ENCODE measurements at places on chromosomes 1 and 21.

GRCh38 chr21:26077521-26077920 lies 93.0 kb downstream of the APP start:
- DNase-seq: no peak

- DNase-seq: no peak
Measured at GRCh38 chr1:33086384-33086850, 5.5 kb downstream of the AZIN2 start.

- no peak for DNase-seq
Measured at GRCh38 chr1:3113047-3113740, 44.2 kb downstream of the PRDM16 start.

DNA sequence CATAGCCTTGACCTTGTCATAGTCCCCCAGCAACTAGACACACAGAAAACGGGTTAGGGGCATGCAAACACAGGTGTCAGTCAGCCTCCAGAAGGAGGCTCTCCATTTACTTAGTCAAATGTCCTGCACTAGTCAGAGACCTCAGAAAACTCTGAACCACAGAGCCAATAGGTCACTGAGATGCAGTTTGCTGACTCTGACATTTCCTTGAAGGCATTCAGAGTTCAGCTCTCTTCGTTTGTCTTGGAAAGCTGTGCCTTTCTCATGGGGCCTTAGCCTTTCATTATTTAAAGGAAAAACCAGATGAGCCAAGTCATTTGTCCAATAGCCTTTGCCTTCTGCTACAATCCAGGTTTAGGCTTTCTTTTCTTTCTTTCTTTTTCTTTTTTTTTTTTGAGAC lies 3.5 kb downstream of the OLFML2B start:
- no peak for DNase-seq

GRCh38 chr1:200179781-200180160 lies 152.3 kb downstream of the NR5A2 start:
- DNase-seq: no peak

DNA sequence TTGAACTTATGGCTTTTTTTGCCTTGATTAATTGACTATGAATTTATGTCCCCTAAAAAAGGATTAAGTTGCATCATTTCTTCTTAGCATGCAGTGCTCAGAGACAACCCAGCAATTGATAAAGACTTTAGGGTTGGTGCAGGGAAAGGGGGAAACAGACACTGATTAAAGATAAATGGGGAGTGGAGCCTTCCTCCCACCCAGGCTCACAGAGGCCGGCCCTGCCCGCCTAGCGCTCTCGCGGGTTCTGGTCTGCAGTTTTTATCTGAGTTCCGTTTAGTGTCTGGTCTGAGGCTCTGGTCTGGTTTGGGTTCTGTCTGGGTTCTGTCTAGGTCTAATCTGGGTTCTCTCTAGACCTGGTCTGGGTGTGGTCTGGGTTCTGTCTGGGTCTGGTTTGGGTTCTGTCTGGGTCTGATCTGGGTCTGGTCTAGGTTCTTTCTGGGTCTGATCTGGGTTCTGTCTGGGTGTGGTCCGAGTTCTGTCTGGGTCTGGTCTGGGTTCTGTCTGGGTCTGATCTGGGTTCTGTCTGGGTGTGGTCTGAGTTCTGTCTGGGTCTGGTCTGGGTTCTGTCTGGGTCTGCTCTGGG lies 48.1 kb downstream of the ABCG1 start:
- DNase-seq: no peak

GRCh38 chr1:231335663-231336602 lies 1.7 kb downstream of the EXOC8 start:
- DNase-seq: no peak

DNA sequence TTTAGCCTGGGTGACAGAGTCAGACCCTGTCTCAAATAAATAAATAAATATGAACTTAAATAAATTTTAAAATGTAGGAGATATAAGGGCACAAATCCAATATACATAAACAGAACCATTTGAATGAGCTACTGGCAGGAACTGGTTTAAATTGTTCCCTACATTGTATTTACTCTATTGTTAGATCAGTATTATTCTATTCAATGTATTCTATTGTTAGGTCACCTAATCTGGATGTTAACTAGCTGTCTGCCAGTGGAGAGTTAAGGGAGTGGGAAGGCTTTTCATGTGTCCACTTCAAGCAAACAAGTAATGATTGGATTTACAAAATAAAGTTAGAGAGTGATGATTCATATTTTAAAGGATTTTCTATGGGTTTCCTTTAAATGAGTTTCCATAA lies 4.9 kb upstream of the FBXO28 start:
- DNase-seq: no peak

GRCh38 chr1:29282924-29283803 lies 46.8 kb downstream of the PTPRU start:
- DNase-seq: no peak

- no peak for DNase-seq
Measured at GRCh38 chr1:104380003-104380402, 630.3 kb downstream of the AMY1C start.

DNA sequence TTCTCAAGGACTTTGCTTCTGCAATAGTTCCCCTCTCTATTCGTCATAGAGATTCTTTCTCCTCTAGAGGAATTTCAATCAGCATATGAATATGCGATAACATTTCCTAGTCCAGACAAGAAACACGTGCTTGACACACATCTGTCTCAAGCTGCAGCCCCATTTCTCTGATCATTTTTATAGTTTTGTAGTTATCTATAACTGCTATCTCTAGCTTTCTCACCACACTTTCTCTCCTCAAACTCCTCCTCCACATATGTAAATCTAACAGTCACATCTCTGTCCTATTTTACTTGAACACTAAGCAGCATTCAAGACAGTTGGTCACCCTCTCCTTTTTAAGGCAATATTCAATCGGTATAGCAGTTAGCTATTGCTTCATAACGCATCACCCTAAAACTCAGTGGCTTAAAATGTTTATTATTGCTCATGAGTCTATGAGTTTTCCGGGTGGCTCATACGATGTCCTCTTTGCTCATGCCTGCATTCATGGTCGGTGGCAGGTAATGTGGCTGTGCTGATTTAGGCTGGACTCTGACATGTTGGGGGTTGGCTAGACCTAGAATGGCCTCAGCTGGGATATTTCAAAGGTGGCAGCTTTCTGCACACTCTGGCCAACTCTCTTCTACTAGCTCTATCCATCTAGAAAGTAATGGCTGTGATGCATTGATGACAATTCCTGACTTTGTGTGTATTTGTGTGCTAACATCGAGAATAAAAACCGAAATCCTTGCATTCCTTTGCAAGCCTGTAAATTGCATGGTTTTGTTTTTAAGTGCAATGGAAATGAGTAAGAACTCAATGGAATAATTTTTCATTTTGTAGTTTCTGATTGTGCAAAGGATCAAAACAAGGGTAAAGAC lies 20.6 kb downstream of the ATP6V1G3 start:
- DNase-seq: no peak

GRCh38 chr1:229022595-229023333 lies 248.1 kb upstream of the RAB4A start:
- no peak for DNase-seq

GRCh38 chr1:3319874-3320245 lies 134.6 kb upstream of the ARHGEF16 start:
- DNase-seq: no peak

DNA sequence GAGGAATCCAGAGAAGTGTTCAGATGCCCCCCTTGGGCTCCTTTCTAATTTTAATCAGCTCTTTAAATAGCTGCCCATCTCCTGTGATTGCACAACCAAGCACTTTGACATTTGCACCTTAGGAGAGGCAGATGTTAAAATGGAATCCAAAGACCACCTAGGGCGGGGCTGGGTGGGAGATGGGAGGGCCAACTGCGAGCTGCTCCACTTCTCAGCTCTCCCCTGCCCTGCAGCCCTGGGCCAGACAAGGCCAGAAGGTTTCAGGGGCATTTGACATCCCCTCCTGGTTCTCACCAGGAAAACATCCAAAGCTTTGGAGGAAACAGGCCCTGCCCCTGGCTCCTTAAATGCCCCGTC lies 106.9 kb downstream of the DHRS3 start:
- DNase-seq: no peak

DNA sequence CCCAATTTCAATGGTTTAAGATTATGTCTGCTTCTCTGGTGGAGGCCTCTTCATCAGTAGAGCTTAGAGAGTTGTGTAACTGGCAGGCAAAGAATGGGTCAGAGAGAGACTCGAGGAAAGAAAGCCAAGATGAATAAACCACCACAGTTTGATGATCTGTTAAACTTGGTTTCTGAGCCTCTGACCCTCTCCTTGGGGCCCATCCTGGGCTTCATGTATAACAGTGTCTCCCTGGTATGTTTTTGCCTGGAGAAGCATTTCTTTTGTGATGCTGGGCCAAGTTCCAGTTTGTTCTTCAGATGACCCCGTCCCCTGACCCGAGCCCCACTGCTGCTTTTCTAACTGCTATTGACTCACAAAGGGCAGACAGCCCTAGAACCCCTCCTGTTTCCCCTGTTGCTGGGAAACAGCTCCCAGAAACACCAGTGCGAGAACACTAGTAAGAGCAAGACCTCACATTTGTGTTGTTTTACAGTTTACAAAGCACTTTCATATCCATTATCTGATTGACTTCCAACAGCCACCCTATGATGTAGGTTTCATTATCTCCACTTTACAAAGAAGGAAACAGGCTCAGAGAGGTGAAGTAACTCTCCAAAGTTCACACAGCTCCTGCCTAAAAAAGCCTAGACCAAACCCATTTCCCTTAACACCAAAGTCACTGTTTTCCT lies 9.0 kb downstream of the CD2 start:
- DNase-seq: no peak

GRCh38 chr1:19756480-19756879 lies 43.2 kb downstream of the TMCO4 start:
- no peak for DNase-seq

DNA sequence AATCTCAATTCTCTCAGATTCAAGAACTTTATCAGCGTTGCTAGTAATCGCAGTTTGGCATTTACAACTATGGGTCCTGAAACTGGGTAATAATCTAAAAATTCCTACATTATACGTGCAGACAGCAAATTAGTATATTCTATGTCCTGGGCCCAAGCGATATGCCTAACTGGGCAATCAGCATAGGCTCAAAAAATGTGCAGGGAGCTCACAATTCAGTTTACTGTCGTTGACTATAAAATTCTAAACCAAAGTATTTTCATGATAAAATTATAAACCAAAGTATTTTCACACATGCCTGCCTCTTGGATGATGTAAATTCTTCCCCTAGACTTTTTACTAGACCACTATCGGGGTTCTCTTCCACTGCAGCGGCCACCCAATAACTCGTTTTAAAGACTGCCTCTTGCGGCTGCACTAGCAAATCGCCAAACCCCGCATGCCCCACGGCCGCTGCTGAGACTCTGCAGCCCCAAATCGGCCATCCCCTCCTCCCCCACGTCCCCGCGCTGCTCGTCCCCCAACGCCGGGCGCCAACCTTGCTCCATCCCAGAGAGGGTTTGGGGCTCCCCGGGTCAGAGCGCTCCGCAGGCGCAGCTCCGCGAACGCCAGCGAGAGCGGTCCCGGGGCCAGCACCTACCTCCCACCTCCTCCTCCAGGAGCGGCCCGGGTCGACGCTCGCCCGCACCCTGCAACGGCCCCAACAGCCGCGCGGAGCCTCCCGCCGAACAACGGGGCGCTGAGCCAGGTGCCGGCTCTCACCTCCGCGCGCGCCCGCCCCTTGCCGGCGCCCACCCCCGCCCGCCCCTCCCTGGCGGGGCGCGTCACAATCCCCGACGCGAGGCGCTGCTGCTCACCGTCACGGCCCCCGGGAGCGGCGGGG lies 506 bp downstream of the SSX2IP start:
- DNase-seq: peak; percentile 8
